ENCODE measurements at places on chromosomes 7 and 10.

GRCh38 chr10:112131996-112132395 lies 51.6 kb downstream of the GPAM start:
- DNase-seq: no peak

GRCh38 chr7:134649226-134649775 lies 2.6 kb downstream of the BPGM start:
- no peak for DNase-seq

DNA sequence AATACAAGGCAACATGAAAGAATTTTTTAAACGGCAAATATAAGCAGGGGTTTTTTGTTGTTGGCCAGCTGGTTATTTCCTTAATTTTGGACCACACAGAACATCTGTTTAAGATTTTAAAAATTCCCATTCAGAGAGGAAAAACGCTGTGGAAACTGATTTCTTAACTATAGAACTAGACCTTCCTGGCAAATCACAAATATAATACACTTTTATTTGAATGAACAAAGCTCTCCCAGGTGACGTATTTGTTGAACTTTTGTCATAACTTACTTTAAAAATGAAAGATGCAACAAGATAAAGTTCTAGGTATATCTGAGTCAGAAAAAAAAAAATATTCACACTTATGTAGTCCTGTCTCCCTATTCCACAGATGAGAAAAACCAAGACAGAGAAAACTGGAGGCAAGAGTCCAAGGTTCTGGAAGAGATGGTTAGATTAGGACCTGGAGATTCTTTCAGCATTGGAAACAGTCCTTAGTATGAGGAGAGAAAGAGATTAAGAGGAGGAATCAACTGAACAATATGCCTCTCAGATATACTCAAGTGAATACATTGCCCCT lies 269.1 kb downstream of the NEBL start:
- DNase-seq: no peak

- DNase-seq: no peak
These were observed 194.7 kb upstream of the SEMA3A start for GRCh38 chr7:84389242-84389641.

DNA sequence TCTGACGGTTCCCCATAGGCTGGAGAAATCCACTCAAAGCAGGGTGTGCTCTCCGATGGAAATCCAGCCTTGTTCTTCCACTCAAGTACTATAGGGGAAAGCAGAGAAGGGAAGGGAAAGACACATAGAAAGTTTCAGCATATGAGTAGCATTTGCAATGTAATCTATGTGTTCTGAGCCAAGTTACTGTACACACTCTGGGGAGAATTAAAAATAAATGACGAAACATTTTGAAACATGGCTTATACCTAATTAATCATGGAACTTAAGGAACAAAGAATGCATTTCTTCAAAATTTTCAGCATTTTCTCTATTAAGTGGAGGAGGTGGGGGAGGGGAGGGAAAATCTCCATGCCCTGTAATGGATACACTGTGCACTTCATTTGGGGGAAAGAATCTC lies 198.1 kb upstream of the HABP2 start:
- DNase-seq: no peak

DNA sequence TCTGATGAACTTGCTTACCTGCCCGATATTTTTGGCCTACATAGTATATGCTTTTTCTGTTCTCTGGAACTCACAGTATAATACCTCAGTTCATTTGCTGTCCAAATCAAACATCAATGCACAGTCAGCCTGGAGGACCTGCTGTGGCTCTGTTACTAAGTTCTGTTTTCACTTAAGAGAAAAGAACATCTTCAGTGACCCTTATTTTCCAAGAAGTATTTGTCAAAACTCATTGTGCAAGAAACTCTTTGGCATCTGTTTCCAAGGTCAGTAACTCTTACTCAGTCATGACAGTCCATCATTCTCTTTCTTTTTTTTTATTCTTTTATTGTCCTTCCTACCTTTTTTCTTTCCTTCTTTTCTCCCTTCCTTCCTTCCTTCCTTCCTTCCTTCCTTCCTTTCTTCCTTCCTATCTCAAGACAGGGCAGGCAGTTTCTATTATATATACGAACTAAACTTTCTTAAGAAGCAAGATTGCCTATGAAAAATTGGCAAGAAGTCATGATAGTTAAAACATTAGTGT lies 37.8 kb upstream of the SEM1 start:
- no peak for DNase-seq

DNA sequence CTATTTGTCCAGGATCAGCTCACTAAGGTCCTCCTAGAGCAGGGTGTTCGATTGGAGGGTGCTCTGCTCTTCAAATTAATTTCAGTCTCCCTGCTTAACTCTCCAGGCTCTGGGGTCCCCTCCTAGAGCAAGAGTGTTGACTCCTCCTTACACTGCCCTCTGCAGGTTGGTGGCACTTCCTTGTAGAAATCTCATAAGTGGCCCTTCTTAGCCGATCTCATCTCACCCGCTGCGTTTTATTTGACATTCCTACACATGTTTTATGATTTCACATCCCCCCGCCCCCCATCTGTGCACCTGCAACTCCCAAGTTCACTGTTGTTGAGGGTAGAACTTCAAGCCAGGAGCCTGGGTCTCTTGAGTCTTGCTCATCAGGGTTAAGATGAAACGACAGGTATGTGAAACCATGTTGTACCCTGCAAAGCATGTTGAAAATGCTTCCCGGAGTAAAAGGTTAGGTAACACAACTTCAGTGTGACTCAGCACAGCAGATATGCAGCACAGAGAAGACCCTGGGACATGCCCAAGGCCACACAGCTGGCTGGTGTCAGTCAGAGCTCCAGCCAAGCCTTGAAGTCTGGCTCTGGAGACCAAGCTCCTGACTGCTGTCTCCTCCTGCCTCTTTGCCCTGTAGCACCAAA lies 171.2 kb downstream of the PRKAG2 start:
- peak; percentile 56 for DNase-seq

GRCh38 chr7:2128601-2129322 lies 104.0 kb downstream of the MAD1L1 start:
- no peak for DNase-seq

GRCh38 chr10:131681656-131682055 lies 219.2 kb upstream of the PPP2R2D start:
- no peak for DNase-seq

DNA sequence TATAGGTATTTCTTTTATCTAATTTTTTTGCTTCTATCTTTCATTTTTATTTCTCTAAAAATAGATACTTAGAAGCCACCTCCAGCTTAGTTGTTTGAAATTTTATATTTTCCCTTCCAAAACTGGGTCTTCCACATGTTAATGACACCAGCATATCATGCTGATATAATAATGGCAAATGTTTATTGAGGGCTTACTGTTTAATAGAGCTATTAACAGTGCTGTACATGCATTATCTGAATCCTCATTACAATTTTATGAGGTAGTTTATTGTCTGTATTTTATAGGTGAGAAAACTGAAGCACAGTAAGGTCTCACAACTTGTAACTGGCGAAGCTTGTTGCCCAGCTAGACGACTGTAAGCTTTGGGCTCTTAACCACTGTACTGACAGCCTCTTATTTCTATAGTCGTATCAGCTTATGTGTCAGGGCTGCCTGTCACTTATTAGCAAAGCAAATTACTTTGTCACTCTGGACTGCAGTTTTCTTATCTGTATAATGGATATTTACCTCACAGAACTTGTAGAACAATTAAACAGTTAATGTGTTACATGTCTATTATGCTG lies 51.2 kb downstream of the ANKIB1 start:
- DNase-seq: no peak

- no peak for DNase-seq
These were observed 5.2 kb upstream of the ACBD5 start for GRCh38 chr10:27245836-27246235.

GRCh38 chr7:37462138-37462537 lies 13.5 kb upstream of the ELMO1 start:
- DNase-seq: no peak

DNA sequence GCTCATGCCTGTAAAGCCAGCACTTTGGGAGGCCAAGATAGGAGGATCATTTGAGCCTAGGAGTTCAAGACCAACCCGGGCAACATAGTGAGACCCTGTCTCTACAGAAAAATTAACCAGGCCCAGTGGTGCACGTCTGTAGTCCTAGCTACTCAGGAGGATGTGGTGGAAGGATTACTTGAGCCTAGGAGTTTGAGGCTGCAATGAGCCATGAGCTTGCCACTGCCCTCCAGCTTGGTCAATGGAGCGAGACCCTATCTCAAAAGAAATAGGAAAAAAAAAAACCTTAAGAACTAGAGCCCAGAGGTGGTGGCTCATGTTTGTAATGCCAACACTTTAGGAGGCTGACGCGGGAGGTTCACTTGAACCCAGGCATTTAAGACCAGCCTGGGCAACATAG lies 2.2 kb downstream of the STRA8 start:
- no peak for DNase-seq

DNA sequence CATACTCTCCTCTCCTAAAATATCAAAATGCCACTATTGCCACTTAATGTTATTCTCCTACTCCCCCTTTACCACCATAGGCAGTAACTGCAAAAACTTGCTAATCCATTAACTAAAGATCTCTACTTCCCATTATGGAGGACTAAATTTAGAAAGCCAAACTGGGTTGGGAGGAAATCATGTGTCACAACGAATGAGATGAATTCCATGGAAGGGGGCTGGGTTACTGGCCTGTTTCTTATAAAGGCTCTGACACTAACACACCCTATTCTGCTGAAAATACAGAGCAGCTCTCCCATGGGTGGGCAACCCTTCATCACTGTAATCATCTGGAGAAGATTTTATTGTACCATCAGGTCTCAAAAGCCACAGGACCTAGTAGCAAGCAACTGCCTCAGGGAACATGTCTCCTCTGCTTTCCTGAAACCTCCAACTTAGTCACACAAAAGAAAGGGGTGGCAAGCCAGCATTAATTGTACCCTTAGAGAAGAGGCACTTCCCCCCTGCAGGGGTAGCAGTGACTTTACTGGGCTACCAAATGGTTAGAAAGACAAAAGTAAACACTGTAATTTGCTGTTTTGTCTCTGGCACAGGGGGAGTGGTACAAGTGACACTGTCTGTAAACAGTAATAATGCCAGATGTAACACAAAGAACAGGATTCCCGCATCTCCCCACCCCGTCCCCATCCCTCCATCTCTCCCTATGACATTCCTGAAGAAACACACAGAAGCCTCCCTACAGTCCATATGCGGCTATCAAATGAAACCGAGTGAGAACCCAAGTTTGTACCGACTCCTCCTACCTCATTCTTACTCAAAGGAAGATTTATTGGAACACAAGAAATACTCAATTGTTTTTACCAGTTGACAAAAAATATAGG lies 81.6 kb downstream of the ARMH3 start:
- DNase-seq: no peak

DNA sequence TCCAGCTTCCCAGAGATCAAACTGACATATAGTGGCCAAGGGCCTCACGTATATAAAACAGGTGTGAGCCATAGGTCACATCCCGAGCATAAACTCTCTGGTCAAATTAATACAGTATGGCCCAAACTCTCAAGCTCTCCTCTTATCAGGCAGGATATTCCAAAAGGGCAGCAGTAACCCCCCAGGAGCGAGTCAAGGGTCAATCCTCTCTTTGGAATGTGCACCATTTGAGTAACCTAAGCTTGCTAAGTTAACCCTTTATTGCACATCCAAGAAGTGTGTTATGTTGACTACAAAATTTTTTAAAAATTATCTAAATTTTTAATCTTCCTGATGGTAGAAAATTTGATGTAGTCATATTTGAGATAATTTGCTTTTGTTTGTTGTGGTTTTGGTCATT lies 4.5 kb upstream of the TRIM24 start:
- DNase-seq: no peak

DNA sequence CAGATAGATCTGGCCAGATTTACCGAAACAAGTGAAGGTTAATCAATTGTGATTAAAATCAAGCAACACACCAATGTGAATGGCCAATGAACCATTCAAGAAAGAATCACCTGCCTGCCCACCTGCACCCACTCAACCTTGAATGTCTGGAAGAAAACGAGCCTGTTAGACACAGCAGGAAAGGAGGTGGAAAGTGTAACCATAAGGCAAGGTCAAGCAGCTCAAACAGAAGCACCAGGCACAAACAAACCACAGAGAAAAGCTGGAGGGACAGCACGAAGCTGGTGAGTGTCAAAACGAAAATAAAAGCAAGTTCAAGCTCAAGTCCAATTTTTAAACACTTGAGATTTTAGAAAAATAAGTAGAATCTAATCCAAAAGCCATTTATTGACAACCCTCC lies 64.9 kb downstream of the STEAP1B start:
- DNase-seq: no peak

GRCh38 chr7:44211126-44211675 lies 10.4 kb downstream of the YKT6 start:
- no peak for DNase-seq

GRCh38 chr7:142196066-142196840 lies 61.6 kb downstream of the PRSS58 start:
- DNase-seq: no peak

DNA sequence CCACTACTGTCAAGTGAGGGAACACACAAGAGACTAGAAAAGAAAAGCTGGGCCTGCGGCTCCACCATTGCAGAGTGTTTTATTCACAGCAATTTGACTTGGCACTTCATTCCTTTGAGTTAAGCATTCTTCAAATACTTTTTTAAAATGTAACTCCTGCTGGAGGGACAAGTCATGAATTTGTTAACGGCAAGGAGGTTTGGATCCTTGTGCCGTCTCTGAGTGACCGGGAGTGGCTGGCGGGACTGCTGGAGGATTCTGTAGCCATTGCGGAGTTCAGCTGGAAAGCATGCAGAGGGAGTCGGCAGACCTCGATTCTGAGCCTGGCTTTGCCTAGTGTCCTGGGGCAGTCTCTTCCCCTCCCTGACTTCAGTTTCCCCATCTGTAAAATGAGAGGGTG lies 9.8 kb downstream of the HSPA12A start:
- DNase-seq: no peak

DNA sequence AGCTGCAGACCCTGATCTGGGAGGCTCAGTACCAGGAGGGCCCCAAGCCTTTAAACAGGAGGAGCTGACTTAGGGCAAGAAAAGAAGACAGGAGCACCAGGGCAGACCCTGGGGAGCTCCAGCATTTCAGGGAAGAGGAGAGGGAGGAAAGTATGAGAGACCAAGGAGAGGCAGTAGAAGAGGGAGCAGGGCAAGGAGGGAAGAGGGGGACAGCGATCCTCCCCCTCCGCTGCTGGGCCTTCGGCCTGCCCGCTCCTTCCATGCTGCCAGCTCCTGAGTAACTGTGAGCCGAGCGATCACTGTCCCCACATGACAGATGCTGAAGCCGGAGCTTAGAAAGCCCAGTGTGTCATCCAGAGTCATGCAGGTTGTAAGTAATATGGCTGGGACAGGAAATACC lies 65.9 kb downstream of the ALOX5 start:
- no peak for DNase-seq

DNA sequence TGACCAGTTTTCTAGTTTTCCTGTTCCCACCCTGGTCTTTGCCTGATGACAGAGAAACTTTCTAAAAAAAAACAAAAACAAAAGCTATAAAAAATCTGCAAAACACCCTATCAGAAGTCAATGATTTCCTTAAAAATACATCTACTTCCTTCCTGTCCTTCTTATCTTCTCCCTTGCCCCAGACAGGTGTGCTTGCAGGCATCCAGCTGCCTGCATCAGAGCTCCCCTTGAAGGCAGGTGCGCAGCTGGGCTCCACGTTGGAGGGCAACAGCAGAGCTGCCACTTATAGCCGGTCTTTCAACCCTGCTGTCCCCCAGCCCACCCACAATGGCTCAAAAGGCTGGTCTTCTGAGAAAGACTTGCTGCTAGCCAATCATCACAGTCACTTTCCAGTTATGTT lies 29.8 kb downstream of the UBE2D4 start:
- no peak for DNase-seq

GRCh38 chr10:43102063-43102828 lies 25.4 kb downstream of the RET start:
- no peak for DNase-seq

- DNase-seq: no peak
These were observed 227.7 kb downstream of the KCNMA1 start for GRCh38 chr10:77409697-77410471.

- no peak for DNase-seq
These were observed 87.9 kb downstream of the SLC37A3 start for GRCh38 chr7:140310337-140311002.
